ENCODE measurements at places on chromosomes 3 and 15.

GRCh38 chr15:67524235-67524634 is 3.3 kb downstream of the C15orf61 start:
- DNase-seq: no peak

DNA sequence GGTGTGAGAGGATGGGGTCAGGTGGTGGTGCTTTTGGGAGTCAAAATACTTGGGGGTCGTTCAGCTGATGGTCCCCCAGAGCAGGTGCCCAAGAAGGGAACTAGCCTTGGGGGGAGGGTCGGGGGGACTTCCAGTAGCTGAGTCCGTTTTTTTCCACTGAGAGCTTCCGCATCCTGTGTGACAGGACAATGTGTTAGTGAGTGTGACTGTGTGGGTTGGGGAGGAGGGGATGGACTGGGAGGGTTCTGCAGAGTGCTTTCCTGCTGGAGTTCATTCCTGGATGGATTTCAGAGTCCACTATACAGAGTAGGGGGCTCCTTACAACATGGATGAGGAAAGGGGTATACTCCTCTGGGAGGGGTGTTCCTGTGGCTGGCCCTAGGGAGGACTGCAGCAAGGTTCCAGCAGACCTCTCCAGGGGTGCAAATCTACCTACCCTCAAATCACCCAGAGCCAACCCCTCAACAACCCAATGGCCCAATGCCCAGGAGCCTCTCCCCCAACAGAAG is 601 bp upstream of the HYAL2 start:
- DNase-seq: no peak

DNA sequence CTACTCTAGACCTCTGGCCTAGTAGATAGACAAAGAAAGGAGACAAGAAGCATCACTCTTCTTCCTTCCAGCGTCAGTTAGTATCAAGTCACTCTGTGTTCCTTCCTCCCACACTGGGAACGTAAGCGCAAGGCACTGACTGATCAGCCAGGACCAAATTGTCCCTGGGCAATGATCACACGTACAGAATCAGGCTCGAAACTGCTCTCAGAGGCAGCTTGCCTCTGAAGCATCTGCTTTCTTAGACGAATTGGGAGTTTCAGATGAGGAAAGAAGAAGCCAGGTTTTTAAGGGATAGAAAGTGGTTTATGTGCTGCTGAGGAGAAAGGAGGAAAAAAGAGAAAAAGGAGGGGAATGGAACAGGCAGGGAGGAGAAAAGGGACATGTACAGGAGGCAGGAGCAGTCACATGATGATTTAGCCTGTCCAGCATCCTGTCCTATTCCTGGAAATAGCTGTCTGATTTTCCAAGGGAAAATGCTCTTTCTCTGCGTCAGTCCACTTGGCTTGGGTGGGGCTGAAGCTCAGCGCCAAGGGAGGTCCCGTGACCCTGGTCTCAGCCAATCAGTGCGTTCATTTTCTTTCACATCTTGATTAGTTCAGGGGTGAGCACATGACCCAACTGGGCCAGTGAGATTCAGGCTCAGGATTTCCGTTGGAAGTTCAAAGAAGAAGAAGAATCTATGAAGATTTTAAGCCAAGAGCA is 102.0 kb upstream of the PRICKLE2 start:
- no peak for DNase-seq

GRCh38 chr15:62606376-62607113 is 436.0 kb upstream of the TPM1 start:
- no peak for DNase-seq

GRCh38 chr15:93523481-93523880 is 434.5 kb upstream of the RGMA start:
- DNase-seq: no peak

GRCh38 chr3:195162033-195162669 is 108.8 kb downstream of the XXYLT1 start:
- DNase-seq: no peak

GRCh38 chr3:183192650-183193300 is 30.2 kb upstream of the LAMP3 start:
- DNase-seq: no peak

DNA sequence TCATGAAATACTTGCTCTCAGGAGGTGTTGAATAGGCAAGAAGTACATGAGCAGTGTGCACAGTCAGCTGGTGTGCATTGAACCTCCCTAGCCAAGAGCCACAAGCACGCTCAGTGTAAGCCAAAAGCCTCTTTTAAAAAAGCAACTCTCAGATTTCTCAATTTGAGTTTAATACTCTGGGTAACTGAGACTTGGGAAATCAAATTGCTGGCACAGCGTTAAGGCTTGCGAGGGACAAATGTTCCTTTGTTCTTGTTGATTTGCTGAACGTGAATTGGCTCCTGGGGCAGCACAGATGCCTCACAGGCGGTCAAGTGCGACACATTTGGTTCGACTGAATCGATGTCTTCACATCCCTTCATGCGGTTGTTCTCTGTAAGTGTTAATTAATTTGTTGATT is at the start of gene FAM240A:
Gene FAM240A, plus strand, starts transcription at position 202 of the 400 bp plus-strand sequence. Its CDS starts 159 bp downstream, at position 361.
- no peak for DNase-seq

GRCh38 chr15:68298882-68299381 is 21.4 kb downstream of the FEM1B start:
- DNase-seq: no peak

- no peak for DNase-seq
Observed at GRCh38 chr3:73259856-73260255, 198.4 kb downstream of the EBLN2 start.

- no peak for DNase-seq
Observed at GRCh38 chr15:80473286-80474223, 69.4 kb downstream of the ARNT2 start.

GRCh38 chr3:154967090-154967489 is 113.0 kb upstream of the MME start:
- no peak for DNase-seq

- peak; percentile 99 for DNase-seq
Observed at GRCh38 chr15:82540055-82540983, at the start of gene RPS17. Gene RPS17 (minus strand): TSS chr15:82540457. CDS start chr15:82540428, 29 bp downstream.

DNA sequence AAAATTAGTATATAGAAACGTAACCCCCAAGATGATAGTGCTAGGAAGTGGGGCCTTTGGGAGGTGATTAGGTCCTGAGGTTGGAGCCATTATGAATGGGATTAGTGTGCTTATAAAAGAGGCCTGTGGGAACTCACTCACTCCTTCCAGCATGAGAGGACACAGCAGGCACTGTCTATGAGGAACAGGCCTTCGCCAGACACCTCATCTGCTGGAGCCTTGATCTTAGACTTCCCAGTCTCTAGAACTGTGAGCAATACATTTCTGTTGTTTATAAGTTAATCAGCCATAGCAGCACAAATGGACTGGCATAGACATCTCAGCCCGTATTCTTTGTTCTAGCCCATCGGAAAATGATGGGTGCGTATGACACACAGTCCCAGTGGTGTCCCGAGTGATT is 152.3 kb downstream of the GABRG3 start:
- no peak for DNase-seq

GRCh38 chr15:89870006-89870405 is 23.8 kb downstream of the AP3S2 start:
- DNase-seq: no peak

Data from activated T-helper 9 cell treated with anti-CD3 and anti-CD28 coated beads, Interleukin-2, amount 50 U/mL, for 16 hours (primary cell).